ENCODE measurements at places on chromosomes 5 and 9. TPM values are rescaled to one million over a fixed set of nuclear protein-coding genes. Genes with fewer than 3 reads are reported as not detected.

- no peaks in the 10 kb centered on the region for H3K27me3 ChIP-seq
- no peaks in the 10 kb centered on the region for H3K36me3 ChIP-seq
- no peak overlapping the region for H3K4me3 ChIP-seq
- no peaks in the 10 kb centered on the region for H3K4me1 ChIP-seq
- H3K27ac ChIP-seq, result no peak overlapping the region
- DNase-seq, result no peak
These were observed 95.1 kb downstream of the TTC39B start for GRCh38 chr9:15211815-15212495.

- H3K4me1 ChIP-seq, result no peaks in the 10 kb centered on the region
- H3K27me3 ChIP-seq, result no peaks in the 10 kb centered on the region
- no peak overlapping the region for H3K27ac ChIP-seq
- no peaks in the 10 kb centered on the region for H3K36me3 ChIP-seq
- no peak overlapping the region for H3K4me3 ChIP-seq
- no peak for DNase-seq
These were observed 19.0 kb upstream of the SMARCA2 start for GRCh38 chr9:1996156-1996555.

The DNAJB5 gene
- 6.8 TPM for total RNA-seq

The GLDC gene
- total RNA-seq, result 18.3 TPM

DNA sequence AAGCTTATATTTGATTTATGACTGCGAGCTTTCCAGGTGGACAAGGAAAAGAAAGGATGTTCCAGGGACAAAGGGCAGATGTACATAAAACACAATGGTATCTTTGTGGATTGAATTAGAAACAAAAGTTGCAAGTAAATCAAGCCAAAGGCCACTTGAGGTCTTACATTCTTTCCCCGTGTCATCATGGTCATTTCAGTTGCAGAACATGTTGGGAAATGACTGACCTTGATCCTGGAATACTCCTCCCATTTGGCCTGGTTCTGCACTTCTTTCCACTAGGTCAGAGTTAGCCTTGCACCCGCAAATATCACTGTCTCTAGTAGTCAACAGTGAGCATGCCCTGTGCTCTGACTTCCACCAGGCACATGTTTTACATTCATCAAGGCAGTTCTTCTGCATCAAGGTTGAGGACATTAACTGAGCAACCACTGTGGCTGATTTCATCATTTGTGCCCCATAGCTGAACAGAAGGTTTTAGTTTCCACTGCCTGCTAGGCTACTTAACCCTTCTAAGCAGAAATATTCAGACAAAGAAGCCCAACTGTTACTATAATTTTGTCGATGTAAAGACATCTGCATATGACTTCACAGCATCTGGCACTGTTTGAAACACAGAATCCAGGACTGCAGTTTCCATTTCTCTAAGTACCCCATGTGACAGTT lies 1161.7 kb upstream of the DMAC1 start:
- no peaks in the 10 kb centered on the region for H3K36me3 ChIP-seq
- H3K27ac ChIP-seq, result no peak overlapping the region
- no peak overlapping the region for H3K4me3 ChIP-seq
- no peak for DNase-seq
